Activated CD8-positive, alpha-beta memory T cell treated with anti-CD3 and anti-CD28 coated beads for 1 hour (primary cell): ENCODE measurements at places on chromosomes 3 and 15.

DNA sequence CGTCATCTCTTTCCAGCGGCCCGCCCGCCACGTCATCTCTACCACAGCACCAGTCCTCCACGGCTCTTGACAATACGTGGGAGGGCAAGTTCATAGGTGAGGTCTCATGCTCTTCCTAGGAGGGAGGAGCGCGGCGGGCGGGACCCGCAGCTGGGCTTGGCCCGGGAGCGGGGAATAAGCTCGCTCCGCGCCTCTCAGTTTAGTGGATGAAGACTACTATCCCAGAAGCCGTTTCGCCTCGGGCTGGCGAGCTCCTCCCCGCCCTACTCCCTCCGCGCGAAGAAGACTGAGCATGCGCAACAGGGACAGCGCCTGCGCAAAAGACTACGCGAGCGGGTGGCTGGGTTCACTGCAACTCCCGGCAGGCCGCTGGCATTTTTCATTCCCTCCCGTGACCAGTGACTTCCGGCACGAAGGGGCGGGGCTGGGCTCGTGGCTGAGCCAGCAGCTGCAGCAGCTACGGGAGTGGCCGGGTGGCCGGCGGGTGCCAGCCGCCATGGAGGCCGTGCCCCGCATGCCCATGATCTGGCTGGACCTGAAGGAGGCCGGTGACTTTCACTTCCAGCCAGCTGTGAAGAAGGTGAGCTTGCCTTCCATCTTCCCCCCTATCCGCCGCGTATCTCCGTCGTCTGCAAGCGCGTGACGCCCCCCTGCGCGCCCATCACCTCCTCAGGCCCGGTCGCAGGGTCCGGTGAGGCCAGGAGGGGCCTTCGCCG lies at the start of gene PTPN23:
Gene PTPN23 (plus strand): TSS at position 421 of the 716 bp plus-strand sequence. CDS start 76 bp downstream, at position 497.
- DNase-seq: peak; percentile 99

GRCh38 chr3:141152130-141152529 lies 79.5 kb upstream of the PXYLP1 start:
- no peak for DNase-seq

DNA sequence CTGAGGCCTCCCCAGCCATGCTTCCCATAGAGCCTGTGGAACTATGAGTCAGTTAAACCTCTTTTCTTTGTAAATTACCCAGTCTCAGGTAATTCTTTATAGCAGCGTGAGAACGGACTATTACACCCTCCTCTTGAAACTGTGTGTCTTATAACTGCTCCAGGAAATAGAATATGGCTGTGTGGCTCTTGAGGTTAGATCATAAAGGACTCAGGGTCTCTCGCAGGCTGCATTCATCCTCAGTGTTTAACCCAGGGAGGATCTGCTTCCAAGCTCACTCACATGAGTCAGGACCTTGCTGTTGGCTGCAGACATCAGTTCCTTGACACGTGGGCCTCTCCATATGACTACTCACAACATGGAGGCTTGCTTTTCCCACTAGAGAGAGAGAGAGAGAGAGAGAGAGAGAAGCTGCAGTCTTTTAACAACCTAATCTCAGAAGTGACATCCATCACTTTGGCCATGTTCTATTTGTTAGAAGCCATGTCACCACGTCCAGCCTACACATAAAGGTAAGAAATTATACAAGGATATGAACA lies 114.3 kb upstream of the UBE2E1 start:
- DNase-seq: no peak

DNA sequence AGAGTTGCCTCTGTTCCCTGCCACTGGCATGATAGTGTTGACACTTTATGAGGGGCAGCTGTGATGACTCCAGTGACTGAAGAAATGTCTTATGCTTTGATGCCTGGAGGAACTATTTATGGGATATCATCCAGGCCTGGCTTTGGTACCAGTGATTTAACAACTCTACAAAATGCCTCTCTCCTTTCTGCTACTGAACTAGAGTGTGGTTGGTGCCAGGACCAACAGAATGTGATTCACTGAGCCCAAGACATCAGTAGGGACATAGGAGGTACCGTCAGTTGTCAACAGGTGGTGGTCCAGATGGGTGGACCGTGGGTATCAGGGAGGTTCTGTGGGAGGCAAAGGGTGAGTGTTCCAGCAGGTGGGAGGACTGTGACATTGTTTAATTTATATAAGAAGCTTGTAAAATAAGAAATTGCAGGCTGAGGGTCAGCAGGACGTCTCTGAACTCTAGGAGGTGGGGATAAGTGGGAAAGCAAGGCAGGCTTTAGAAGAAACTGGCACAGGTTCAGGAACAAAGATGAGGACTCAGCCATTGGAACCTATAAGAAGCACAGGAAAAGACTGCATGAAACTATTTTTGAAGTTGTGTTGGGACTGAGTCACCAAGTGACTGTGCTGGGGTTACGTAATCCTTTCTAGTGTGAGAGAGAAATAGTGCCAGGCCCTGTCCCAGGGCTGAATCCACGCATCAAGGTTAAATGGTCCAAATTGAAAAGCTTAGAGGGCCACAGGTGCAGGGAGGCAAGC lies 28.5 kb upstream of the SLC7A14 start:
- DNase-seq: no peak

DNA sequence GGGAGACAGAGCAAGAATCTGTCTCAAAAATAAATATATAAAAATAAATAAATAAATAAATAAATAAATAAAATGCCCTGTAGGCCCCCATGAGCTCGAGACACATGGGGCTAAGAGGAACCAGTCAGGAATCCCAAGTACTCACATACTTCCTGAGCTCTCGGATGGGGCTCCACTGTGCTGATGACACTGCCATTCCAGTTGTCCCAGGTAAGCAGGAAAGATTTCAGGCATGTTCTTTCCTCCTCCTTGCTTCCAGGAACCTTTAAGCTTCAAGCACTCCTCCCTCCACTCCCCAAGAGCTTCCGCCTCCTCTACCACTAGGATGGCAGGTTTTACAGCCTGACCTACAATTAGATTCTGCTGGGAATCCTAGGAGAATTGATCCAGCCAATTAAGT lies 113.4 kb downstream of the SLC49A4 start:
- no peak for DNase-seq

GRCh38 chr15:90097475-90097874 lies 4.8 kb downstream of the IDH2 start:
- peak; percentile 28 for DNase-seq

DNA sequence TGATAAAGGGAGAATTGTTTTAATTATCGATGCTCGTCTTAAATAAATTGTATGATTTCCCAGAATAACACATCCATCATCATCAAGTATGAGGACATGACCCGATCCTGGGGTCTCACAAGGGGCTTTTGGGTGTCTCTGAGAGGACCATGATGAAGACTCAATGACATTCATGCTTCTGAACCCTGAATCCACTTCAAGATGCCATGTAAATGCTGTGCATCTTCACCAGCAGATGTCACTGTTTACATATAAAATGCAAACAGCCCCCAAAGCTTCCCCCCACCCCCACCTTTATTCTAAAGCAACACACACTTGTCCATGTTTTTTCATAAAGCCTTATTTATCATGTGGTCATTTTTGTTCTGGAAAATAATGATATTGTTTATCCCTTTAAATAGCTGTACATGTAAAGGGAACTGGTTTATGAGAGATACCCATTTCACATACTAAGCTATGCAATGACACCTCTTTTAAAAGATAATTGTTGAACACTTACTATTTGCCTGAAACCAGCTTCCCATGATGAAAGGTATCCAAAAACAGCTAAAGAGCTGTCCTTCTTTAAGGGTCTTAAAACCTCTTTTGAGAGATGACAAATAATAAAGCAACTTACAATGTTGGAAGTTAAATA lies 69.7 kb upstream of the UBE3A start:
- no peak for DNase-seq

GRCh38 chr15:68154923-68155559 lies 50.1 kb downstream of the CALML4 start:
- DNase-seq: no peak

- no peak for DNase-seq
Observed at GRCh38 chr3:18349197-18349798, 75.8 kb downstream of the SATB1 start.

GRCh38 chr3:88467191-88467590 lies 317.4 kb downstream of the C3orf38 start:
- DNase-seq: no peak

GRCh38 chr3:195548987-195549386 lies 5.9 kb upstream of the PPP1R2 start:
- DNase-seq: no peak

- peak; percentile 25 for DNase-seq
Observed at GRCh38 chr3:184289426-184289938, 9.6 kb upstream of the PSMD2 start.

DNA sequence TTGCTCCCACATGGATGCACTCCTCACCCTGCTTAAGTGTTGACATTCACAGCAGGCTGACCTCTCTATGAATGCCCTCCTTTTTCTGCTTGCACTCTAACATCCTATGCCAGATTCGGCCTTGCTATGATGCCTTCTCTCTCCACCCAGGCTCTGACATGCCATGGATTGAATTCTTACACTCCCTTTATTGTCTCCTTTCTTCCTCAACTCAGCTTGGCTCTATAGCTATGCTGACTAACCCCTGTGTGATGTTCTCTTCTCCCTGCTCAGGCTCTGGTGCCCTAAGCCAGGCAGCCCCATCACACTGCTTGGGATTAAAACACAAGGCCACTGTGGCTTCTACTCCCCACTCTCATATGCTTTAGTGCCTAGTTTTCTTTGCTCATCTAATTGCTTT lies 563.7 kb downstream of the NSUN3 start:
- DNase-seq: no peak

DNA sequence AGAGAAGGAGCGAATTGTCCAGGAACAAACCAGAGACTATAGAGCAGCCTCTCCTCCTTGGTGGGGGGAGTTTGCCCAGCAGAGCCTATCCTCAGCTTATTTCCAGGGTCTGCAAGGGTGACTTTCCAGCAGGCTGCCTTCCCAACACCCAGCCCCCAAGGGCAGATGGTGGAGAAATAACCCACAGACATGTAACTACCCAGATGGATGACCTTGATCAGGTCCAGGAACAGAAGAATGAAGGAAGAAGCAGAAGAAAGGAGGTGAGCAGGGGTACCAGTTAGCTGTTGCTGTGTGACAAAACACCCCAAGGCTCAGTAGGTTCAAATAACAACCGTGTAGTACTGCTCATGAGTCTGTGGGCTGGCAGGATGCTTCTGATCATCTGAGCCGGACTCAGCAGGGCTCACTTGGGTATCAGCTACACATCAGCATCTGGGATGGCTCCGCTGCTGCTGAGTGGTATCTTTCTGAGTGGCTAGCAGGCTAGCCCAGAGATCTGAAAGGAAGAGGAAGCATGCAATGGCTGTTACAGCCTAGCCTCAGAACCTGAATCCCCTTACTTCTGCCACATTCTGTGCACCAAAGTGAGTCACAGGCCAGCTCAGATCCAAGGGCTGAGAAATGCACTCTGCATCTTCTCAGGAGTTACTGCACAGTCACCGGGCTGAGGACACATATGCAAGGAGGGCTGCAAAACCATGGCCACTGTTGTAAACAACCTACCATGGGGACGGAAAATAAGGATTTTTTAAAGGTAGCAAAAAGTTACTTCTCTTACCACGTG lies 22.2 kb upstream of the TXNRD3 start:
- DNase-seq: no peak
